ENCODE measurements at places on chromosomes 11 and 22.

GRCh38 chr22:25134451-25134850, 65.2 kb upstream of the CRYBB3 start:
- no peak for DNase-seq

GRCh38 chr11:17400048-17400775, 11.8 kb upstream of the KCNJ11 start:
- DNase-seq = no peak

DNA sequence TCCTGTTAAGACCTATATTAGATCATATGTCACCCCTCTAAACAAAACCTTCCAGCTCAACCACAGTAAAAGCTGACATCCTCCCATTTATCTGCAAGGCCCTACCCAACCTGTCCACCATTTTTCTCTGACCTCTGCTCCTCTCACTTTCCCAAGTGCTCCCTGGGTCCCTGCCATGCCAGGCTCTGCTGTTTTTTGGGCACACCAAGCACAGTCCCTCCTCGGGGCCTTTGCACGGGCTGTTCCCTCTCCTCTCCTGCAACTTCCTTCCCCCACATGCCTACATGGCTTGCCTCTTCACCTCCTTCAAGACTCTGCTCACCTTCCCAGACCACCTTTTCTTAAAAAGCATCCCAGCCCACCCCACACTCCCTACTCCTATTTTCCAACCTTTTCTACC, 9.8 kb downstream of the TST start:
- DNase-seq = no peak

- no peak for DNase-seq
Observed at GRCh38 chr22:42906605-42907348, 49.7 kb upstream of the ARFGAP3 start.

- no peak for DNase-seq
Observed at GRCh38 chr22:39437791-39438704, 18.8 kb upstream of the MGAT3 start.

Measured in glutamatergic neuron (in vitro differentiated cells).